ENCODE measurements at places on chromosomes 2 and 18.

DNA sequence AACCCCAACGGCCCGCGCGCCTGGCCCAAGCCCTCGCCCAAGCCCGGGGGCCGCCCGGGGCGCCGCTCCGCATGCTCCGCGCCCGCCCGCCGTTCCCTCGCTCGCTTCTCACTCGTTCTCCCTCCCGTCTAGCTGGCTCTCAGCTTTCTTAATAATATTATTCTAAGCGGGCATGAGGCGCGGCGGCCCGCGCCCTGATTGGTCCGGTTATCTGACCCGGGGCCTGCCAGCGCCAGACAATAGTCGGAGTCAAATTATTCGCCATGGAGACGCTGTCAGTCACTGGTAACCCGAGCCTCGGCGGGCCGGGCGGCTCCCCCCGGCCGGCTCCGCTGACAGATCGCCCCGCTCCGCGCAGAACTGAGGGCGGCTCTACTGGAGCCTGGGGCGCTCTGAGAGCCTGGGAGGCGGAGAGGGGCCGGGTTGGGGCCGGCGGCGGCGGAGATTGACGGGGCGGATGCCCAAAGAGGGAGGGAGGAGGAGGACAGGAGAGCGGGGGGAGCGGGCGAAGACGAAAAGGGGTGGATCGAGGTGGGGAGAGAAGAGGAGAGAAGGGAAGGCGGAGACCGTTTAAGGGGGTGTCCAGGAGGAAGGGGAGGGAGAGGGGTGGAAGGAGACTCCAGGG is at the start of gene SIX2:
Gene SIX2, minus strand, starts transcription at position 150 of the 625 bp plus-strand sequence. CDS start 342 bp downstream, outside the sequence.
- no peak for DNase-seq

DNA sequence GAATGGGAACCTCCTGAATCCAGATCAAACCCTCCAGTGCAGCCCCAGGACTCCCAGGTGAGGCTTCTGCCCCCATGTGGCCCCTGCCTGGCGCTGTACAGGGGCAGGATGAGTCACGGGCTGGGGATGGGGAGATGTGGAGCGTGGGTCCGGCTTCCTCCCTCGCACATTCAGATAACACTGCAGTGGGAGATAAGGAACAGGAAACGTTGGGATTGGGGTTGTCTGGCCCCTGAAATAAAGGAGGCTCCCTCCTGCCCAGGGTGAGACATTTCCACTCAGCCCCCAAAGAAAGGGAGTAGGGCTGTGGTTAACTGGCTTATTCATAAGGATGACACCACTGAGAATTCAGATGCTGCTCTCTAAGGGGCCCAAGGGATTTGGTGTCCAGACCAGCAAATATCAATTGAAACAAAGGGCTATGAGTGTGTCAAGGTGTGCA is 30.7 kb downstream of the IGFBP5 start:
- no peak for DNase-seq

DNA sequence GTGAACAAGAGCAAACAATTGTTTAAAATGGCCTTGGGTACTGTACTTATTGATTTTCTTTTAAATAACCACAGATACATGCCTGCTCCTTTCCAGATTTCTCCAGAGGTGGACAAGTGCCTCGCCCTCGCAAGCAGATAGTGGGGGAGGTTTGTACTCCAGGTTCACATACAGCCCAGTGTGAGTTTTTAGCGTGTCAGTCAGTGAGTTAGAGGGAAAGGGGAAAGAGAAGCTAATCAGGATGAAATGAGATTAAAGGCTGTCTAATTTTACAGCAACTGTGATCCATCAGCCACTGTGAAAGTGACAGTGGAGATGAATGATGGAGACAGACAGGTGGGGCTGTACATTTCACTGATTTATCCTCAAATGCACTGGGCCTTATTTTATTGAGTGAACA is 74.7 kb downstream of the KLHL14 start:
- DNase-seq, result no peak

DNA sequence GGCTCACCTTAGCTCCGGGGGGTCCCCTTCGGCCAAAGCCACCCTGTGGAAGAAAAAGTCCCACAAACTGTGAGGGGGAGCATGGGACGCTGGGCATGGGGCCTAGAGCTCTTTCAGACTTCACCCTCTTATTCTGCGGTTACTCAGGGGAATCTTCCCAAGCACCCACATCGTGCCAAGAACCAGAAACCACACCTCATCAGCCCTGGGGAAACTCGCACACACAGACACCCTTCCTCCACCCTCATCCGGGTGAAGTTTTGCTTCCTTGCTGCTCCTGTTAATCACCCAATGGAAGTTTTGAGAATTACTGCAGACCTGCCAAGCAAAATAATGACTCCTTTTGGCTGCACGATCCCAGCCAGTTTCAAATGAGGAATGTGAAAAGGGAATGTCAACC is 59.1 kb downstream of the COL6A3 start:
- no peak for DNase-seq

DNA sequence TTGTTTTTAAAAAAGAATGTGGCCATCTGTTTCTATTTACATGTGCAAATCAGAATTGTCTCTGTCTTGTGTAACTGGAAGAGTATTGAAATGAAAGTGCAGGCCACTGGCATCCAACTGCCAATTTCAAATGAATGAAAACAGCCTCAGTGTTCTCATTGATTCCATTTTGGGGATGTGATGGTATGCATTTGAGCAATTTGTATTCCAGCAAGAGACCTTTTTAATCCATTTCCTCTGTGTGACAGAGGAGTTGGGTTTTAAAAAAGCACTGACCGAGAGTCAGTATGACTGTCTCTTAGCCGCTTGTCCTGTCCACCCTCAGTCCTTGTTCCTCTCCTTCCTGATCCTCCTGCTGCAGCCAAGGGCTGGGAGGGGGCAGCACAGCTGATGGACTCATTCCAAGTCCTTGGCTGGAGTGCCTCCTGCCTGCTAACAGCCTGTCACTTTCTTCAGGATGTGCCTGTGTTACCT is 50.0 kb downstream of the ASAP2 start:
- DNase-seq, result no peak

GRCh38 chr18:4077204-4077603 is 377.9 kb downstream of the DLGAP1 start:
- DNase-seq, result no peak

- DNase-seq, result no peak
These were observed 49.4 kb downstream of the TSPYL6 start for GRCh38 chr2:54206596-54206995.

DNA sequence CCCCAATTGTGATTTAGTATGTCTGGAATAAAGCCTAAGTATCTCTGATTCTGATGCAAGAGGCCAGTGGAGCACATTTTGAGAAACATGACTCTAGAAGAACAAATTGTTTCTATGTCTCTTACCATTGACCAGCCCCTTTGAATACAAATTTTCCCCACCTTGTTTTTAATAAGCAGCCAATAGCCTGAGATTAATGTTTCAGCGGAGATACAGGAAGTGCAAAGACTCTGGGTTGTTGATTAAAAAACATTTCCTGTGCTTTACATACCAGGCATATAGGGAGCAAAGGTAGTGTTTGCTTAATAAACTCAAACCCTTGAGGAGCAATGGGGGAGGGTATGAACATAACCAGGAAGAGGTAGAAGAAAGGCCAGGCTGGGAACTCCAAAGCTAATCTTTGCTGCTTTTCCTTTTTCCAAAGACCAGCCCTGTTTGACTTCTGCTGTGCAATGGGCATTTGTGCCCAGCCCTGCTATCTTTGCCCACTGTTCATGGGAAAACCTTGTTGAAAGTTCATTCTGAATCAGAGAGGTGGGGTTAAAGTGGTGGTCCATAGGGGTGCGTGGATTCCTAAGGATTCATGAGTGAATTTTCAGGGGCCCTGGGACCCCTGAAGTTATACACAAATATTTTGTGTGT is 29.3 kb downstream of the UPP2 start:
- no peak for DNase-seq

GRCh38 chr2:70897203-70897976 is 38.3 kb upstream of the ATP6V1B1 start:
- no peak for DNase-seq

GRCh38 chr2:54708584-54709335 is 14.7 kb upstream of the EML6 start:
- no peak for DNase-seq

GRCh38 chr2:40419364-40419762 is 32.5 kb downstream of the SLC8A1 start:
- DNase-seq, result no peak

DNA sequence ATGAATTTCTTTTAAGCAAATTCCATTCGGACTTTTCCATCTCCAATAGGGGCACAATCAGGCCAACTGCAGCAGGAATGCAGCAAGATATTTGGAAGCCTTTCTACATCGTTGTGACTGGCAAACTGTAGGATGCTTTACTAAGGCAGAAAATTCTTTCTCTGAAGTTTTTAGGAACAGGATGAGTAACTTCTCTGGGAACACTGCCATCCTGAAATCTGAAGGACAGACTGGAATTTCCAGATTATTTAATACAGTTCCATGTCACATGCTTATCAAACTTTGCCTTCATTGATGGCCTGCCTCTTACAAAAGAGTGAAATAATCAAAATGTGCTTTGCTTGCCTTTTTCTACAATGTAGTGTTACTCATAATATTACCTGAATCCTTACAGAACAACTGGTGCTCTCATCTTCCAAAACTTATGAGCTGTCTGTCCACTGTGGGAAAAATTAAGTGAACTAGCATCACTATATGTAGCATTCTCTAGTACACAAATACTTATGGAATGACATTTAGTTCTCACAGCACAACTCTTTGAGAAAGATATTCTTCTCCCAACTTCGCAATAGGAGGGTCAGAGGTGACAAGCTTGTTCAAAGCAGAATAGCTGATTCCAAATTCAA is 32.0 kb upstream of the MAP2 start:
- no peak for DNase-seq

DNA sequence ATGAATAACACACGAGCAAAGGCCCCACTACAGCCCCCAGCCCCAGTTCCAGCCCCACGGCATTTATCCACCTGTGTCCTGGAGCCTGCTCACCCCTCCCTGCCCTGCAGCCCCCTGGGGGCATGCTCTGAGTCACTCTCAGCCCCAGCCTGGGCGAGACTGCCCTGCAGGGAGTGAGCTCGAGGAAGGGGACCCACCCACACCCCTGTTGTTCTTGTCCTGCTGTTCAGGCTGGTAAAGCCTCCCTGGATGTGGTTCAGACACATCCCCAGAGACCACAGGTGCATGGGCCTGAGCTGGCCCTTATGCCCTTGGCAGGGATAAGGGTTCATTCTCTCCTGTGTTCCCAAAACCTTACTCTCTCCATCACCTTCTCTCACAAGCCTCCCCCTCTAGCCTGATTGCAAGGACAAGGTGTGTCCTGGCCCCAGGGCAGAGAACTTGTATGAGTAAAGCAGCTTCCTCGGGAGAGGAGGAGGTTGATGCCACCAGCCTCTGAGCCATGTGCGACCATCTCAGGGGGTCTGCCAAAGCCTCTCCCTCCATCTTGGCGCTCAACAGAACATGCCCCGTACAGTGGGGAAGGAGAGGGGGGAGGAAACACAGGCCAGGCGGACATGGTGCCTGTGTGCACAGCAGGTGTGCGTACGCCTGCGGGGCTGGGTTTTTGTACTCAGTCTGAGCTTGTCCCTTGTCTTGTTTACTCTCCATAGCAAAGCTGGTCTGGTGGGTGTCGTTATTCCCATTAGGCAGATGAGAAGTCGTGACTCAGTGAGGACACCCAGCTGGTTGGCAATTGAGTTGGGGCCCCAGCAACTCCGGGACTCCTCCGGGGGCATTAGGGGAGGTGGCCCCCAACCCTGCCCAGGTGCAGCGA is 64.4 kb downstream of the CIB4 start:
- peak; percentile 52 for DNase-seq

DNA sequence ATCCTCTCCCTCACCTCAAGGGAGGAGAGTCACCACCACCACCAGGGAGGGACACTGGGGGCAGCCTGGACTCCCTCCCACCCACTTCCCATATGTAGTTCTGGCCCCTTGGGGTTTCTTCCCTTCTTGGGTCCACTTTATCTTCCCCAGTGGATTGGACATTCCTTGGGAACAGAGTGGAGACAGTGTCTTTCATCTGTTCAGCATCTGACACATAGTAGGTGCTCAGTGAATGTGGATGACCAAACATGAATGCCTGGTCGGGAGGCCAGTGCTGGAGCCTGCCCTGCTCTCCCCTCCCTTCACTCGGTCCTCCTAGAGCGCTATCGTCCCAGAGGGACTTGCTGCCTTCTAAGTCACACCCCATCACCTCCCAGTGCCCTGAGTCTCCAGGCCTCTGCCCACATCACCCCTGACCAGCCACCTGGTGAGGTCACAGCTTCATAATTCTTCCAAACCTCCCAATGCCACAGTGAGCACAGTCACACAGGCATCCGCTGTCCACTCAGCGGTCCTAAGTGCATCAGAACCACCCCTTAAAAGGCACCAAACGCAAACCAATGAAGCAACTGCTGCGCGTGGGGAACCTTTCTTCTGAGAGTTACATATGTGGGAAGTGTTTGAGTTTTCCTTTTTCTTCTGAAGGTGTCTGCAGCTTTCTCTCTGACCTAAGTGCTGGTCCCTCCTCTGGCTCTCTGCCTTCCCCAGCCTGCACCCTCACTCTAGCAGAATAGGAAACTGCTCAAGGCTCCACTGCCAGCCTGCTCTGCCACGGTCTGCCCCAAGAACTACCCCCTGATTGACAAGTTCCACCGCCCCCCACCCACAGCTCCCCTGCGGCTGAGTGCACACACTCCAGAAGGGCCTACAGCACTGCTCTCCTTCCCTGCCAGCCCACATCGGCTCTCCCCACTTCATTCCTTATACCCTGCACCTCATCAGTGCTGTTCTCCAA is 7.2 kb upstream of the SFXN5 start:
- no peak for DNase-seq

DNA sequence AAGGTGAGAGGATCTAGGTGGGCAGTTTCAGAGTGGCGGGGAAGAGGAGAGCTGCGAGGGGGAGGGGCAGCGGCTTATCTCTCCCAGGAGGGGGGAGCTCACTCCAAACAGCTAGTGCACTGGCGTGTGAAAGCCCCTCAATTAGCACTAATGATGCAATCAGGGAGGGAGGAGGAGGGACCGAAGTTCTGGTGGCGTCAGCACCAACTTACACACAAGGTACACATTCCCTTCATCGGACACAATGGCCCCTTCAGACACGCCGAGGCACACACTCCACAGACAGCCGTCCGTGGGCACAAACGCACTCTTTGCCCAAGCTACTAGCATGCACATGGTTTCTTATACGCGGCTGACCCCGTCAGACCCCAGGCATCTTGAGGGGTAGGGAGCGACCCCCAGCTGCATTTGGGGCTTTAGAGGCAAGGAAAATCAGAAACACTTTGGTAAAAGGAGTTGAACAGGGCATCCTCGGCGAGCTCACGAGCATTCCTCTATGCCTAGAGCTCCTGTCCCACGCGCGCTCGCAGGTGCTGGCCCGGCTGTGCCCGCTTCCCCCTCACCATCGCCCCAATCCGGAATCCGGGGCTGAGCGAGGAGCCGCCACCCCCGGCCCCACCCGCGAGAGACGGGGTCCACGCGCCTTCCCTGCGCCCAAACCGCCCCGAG is 868 bp upstream of the PKDCC start:
- no peak for DNase-seq
